ENCODE measurements at places on chromosomes 6 and 20.

DNA sequence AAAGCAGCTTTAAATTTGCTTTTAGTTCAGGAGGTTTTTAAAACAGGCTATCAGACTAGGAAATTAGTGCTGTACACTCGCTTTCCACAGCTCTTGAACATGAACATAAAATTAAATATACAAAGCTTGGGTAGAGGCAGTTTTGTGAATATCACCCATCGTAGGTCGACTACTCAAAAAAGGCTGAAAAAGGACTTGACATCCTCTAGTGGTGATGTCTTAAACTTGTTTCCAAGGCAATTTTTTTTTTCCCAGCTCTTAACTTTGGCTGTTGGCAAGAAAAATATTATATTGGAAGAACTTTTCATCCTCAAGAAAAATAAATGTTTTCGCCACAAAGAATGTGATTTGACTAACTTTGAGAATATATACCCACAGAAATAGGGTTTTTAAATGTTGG, 2.9 kb downstream of the MAP7 start:
- DNase-seq = no peak

- no peak for DNase-seq
These were observed 494.0 kb upstream of the MAP3K7 start for GRCh38 chr6:91080871-91081270.

DNA sequence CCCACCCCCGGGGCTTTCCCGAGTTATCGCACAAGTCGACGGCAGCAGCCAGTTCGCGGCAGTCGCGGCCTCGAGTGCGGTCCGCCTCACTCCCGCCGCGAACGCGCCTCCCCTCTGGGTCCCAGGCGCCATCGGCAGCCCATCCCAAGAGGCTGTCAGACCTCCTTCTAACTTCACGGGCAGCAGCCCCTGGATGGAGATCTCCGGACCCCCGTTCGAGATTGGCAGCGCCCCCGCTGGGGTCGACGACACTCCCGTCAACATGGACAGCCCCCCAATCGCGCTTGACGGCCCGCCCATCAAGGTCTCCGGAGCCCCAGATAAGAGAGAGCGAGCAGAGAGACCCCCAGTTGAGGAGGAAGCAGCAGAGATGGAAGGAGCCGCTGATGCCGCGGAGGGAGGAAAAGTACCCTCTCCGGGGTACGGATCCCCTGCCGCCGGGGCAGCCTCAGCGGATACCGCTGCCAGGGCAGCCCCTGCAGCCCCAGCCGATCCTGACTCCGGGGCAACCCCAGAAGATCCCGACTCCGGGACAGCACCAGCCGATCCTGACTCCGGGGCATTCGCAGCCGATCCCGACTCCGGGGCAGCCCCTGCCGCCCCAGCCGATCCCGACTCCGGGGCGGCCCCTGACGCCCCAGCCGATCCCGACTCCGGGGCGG, 1.6 kb downstream of the GNAS start:
- DNase-seq = no peak

GRCh38 chr6:80425089-80425823, 318.8 kb downstream of the BCKDHB start:
- DNase-seq = no peak

DNA sequence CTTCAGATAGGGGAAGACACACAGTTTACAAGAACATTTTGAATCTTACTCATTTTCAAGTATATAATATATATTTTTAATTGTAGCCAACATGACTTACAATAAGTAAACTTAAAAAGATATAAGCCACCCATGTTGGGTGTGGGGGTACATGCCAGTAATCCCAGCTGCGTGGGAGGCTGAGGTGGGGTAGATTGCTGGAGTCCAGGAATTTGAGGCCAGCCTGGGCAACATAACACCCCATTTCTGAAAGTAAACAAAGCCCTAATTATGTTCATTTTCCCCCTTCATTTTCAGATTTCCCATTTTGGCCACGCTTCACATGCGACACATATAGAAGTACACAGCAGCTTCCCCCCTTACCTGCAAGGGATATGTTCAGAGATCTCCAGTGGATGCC, 30.5 kb downstream of the SERPINB6 start:
- no peak for DNase-seq

DNA sequence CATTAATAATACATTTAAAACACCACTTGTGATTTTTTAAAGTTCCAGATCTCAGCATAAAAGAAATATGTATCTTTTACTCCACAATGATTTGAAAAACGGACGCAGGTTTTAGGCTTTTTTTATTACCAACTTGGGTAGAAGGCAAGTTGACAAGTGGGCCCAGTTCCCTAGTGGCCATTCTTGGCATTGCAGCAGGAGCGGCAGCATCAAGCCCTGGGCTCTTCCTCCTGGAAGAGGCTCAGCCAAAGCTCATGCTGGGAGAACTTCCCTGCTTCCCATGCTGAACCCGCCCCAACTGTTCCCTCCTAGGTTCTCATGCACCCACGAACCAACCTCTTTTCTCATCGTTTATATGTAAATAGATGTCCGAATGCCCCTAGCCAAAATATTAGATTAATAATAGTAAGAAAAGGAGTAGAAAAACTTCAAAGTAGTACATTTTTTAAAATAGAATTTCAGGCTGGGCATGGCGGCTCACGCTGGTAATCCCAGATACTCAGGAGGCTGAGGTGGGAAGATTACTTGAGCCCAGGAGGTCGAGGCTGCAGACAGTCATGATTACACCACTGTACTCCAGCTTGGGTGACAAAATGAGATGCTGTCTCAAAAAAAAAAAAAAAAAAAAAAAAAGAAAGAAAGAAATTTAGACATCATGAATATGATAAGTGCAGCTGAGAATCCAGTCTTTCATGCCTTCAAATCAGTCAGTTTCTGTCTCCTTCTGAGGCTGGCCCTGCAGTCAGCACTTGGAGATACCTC, 18.2 kb upstream of the MYB start:
- DNase-seq = peak; percentile 15

All from activated T-helper 9 cell treated with anti-CD3 and anti-CD28 coated beads, Interleukin-2, amount 50 U/mL, for 16 hours (primary cell).